ENCODE measurements at places on chromosomes 12 and 14. TPM values are rescaled to one million over a fixed set of nuclear protein-coding genes. Genes with fewer than 3 reads are reported as not detected.

Gene MON2
- total RNA-seq: 30.8 TPM

DNA sequence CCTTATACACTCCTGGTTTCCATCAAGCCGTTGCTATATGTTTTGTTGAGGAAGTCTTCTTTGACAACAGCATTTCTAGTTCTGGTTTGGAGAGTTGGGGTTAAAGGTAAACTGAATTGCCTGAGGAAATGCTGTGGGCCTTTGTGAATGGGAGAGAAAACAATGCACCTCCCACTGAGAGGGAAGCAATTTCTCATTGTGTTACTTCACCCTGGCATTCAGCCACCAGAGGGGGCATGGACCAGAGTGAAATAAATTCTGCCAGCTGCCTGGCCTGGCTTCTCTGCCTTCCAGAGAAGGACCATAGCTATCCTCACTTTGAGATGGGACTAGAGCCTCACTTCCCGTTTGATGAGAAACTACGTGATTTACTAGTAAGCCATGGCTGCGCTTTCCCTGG is 475.3 kb downstream of the EGLN3 start:
- peak; percentile 75 for DNase-seq

GRCh38 chr14:96574633-96575632 is 72.8 kb downstream of the PAPOLA start:
- DNase-seq: no peak

- no peak for DNase-seq
These were observed 1.9 kb downstream of the EGLN3 start for GRCh38 chr14:33948869-33949408.

DNA sequence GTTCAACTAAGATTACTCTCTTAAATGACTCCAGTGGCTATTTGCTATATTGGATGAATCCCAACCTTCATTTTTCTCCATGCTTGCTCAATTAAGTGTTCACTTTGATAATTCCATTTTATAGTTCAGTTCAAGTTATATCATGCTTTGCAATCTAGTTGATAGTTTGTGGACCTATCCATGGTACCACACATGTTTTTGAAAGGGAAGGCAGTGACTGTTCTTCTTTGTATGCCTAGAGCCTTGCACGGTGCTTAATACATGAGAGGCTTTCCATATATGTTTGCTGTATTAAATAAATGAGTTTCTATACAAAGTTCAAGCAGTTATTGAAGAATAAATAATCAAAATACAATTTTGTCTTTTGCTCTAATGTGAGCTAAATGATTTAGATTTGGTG is 391.3 kb downstream of the NELL2 start:
- no peak for DNase-seq

- DNase-seq: no peak
These were observed 370.6 kb downstream of the KCNH5 start for GRCh38 chr14:62674563-62675237.

- no peak for DNase-seq
These were observed 6.1 kb upstream of the BDKRB2 start for GRCh38 chr14:96198430-96199130.

Gene ISM2
- total RNA-seq: 0.80 TPM

- no peak for DNase-seq
These were observed 1.3 kb downstream of the SSH1 start for GRCh38 chr12:108856170-108856427.

GRCh38 chr14:34699873-34700621 is 14.3 kb downstream of the CFL2 start:
- DNase-seq: no peak

DNA sequence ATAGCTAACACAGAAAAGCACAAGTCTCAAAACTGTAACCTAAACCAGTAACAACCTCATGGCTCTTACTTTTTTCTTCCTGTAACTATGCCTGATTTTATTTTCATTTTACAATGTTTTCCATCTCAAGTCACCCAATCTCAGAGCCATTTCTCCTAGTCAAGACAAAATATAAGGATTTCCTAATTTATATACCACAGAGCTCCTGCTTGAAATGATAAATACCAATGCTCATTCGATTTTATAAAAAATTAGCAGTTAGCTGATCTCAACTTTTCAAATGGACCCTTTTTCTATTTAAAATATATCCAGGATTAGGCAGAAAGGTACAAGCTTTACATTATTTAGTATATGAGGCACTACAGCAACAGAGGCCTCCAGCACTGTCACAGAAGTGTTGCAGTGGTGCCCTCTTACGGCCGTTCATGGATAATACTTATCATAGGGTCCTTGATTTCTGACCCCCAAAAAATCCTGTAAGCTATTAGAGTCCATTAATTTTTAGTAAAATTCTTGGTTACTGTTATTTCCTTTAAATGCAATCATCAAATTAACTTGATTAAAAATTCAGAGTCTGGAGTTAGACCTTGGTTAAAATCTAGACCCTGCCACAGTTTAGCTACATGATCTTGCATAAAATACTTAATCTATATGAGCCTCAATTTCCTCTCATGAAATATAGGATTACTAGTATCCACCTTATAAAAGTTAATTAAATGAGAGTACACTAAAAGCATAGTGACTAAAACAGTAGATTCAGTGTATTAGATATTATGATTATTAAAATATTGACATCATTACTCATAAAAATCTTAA is 68.3 kb downstream of the SEC23A start:
- DNase-seq: peak; percentile 27

DNA sequence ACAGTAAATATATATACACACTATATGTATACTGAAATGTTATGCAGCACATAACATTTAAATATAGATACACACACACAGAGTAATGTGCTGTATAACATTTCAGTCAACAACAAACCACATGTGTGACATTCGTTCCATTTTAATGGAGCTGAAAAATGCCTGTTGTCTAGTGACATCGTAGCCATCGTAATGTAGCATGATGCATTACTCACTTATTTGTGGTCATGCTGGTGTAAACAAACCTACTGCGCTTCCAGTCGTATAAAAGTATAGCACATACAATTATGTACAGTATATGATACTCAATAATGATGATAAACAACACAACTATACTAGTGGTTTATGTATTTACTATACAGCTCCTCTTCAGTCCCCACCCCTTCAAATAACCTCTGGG is 119.0 kb upstream of the SLC38A4 start:
- DNase-seq: no peak

GRCh38 chr12:122051231-122051876 is 27.2 kb upstream of the MLXIP start:
- DNase-seq: no peak

DNA sequence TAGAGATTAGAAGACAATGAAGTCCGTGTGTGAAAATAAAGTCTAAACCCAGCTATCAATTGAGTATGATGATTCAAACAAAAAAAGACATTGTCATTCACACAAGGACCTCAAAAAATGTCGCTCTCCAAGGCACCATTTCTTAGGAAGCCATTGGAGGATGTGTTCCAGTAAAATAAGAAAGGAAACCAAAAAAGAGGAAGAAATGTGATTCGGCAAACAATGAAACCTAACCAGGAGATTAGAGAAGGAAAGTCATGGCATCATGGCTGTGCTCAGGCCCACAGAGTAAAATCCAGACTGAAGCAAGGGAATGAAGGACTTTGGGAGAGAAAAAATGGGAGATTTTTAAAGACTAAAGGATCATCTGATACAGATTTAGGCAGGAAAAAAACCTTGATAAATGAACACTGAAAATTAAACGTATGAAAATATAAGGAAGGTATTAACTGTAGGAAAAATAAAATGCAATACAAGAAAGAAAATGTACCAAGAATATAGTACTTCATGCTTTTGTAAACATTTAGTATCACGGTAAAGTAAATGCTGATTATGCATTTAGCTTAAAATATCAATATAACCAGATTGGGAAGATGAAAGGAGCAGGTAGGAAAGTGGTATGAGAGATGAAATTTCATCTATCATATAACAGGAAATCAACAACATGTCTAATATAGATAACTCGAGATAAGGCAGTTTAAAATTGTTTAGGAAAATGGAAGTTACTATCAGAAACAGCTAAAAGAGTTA is 38.2 kb upstream of the MTHFD1 start:
- no peak for DNase-seq

Gene HSPA2
- total RNA-seq: 40.7 TPM

DNA sequence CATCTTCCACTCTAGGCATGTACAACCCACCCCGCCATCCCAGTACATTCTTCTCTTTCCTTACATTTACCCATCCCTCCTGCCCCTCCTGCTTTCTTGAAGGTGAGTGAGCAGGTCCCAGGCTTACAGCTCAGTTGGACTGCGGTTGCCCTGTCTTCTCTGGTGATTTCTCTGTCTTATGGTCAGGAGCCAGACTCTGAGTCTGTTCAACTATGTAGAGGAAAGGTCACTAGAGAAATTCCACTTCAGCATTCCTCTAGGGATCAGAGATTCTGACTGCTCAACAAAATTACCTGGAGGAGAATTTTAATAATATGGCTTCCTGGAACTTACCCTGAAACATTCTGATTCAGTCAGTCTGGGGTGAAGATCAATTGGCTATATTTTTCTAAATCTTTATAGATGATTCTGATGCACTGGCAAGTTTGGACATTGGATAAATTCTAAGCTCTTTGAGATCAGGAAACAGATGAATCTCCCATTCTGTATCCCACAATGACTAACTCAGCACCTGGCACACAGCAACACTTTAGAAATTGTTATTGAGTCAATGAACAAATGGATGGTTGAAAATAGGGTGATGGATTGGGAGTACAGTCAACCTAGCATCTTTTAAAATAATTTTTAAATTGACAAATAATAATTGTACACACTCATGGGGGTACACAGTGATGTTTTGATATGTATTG is 128.6 kb upstream of the HIF1A start:
- DNase-seq: no peak

Gene GXYLT1
- 11.1 TPM for total RNA-seq

Gene MGP
- 0.96 TPM for total RNA-seq

Gene TECPR2
- 25.0 TPM for total RNA-seq

DNA sequence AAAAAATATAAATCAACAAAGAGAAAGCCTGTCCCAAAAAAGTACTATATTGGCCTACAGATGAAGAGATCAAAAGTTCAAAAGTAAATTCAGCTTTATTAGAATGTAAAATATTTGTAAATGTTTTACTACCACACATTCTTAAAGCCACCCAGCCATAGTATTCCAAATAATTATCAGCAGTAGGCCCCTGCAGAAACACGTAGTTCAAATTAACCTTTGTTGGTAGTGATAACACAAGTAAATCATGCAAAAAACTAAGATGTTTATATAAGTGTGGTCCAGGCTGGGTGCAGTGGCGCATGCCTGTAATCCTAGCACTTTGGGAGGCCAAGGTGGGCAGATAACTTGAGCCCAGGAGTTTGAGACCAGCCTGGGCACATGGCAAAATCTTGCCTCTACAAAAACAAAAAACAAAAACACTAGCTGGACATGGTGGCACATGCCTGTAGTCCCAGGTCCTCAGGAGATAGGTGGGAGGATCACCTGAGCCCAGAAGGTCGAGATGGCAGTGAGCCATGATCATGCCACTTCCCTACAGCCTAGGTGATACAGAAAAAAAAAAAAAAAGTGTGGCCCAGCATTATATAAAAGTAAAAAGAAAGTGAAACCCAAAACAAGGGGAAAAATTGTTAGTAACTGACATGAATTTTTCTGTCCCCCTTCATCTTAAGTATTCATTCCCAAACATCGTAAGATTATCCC is 17.9 kb downstream of the SPTLC2 start:
- no peak for DNase-seq

DNA sequence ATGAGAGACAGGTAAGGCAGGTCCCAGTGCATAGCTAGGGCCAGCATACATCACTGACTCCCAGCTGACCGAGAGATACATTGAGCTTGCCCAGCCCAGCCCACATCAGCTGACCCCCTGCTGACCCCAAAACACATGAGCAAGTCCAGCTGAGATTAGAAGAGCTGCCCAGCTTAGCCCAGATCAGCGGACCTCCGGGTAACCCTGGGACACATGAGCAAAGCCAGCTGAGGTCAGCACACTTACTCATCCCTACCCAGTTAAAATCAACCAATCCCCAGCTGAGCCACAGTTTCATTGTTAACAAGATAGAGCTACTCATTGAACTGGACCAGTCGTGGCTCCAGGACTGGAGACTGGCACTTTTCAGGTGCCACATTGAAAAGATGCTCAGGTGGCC is 21.8 kb upstream of the FBXO34 start:
- DNase-seq: no peak

Gene ABHD4
- 33.9 TPM for total RNA-seq

- DNase-seq: peak; percentile 59
These were observed 18.2 kb upstream of the RNASE12 start for GRCh38 chr14:20609215-20610001.

DNA sequence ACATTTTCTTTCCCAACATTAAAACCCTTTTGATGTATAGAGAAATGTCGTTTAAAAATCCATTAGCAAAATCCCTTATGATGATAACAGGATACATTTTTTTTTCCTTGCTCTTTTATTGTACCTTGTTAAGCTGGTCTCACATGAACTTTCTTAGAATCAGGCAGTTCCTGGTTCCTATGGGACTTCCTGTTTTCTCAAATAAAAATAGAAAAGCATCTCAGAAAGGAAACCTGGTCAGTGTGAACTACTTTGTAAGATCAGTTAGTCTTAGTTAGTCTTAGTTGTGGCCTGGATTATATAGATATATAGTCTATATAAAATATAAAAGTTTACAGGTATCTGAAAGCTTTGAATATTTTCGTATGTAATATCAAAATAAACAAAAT is 40.3 kb downstream of the LEMD3 start:
- DNase-seq: no peak

GRCh38 chr12:19528750-19529149 is 89.5 kb downstream of the AEBP2 start:
- no peak for DNase-seq

DNA sequence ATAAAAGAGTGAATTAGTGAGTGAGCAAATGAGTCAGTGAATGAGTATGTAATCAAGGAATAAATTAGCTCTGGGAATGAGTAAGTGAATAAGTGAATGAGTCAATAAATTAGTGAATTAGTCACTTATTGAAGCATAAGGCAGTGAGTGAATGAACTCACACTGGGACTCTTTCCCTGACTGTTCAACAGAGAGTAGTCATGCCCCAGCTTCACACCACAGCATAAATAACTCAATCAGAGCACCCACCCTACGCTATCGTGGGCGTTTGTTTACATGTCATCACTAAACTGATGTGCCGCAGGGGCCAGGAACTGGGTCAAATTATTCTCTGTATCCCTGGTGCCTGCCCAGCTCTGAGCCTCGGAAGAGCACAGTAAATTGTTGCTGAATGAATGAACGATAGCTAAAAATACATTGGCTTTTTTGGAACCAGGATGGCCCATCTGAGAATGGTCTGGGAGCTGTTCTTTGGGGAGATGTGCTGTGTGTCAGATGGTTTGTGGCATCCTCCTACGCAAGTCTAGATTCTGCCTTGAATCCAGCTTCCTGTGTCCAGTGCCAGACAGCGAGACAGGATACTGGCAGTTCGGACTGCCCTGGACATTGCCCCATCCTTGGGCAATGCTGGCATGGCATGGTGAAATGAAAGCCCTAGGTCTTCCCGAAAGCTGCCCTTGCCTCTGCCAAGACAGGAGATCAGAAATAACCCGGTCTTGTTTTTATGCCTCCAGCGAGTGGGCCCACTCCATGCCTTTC is 98.0 kb upstream of the RTL1 start:
- no peak for DNase-seq

- DNase-seq: no peak
These were observed 2.5 kb upstream of the CTDSP2 start for GRCh38 chr12:57849035-57849434.
